ENCODE measurements at places on chromosomes 1 and 21.
A peak's percentile ranks its signal among the peaks of the same experiment; 100 is the strongest.

DNA sequence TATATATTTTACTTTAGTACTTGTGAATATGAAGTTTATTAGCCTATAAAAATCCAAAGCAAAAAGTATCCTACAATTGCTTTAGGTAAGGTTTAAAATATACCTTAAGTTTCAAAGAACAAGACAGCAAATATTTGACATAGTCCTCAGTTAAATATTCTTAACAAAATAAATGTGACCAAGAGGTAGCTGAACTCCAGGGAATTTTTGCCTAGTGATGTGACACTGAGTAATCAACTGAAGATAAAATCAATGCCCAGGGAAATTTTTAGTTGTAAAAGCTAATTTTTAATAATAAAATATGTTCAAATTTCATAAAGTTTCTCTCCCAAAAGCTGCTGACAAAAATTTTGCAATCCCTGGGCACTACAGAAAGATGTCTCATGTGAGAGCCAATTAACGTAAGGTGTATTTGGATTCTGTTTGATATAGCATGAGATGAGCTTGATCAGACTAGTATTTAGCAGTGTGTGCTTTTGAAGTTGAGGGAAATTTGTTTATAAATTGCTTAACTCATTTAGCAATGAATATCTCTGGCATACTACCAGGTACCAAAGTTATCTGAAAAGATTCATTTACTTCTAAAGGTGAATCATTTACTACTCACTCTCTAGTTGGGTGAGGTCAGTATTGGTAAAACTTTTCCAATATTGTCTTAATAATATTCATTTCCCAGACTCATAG, 80.2 kb upstream of the PALMD start:
- no peak for DNase-seq

GRCh38 chr1:229047161-229047839, 223.6 kb upstream of the RAB4A start:
- DNase-seq: no peak

DNA sequence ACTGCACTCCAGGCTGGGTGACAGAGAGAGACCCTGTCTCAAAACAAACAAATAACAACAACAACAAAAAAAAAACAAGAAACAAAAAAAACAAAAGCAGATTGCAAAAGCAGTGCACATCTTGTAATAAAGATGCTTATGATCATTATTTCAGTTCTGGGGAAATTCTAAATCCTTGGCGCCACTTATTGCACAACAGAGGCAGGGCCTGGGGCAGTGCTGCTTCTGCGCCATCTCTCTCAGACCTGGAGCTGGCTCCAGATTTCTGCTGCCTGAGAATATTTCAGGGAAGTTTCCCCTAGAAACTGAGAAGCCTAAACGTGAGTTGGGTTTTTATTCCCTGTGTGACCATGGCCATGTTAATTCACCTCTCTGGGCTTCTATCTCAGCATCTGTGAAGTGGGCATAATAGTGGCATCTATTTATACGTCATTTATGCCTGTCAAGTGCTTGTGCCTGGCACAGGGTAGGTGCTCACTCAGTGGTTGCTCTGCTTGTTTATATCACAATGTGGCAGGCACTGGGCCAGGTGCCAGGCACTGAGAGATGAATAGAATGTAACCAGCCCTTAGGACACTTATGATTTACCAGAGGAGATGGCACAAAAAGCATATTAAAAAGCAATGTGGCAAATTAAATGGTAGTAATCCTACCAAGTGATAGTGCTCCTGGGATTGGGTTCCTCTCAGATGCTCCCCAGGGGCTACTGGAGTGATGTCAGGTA, 67.9 kb downstream of the MDM4 start:
- DNase-seq: peak; percentile 30

GRCh38 chr1:55700359-55701130, 485.4 kb upstream of the USP24 start:
- DNase-seq: no peak

GRCh38 chr1:246969621-246970020, 37.9 kb upstream of the AHCTF1 start:
- no peak for DNase-seq

DNA sequence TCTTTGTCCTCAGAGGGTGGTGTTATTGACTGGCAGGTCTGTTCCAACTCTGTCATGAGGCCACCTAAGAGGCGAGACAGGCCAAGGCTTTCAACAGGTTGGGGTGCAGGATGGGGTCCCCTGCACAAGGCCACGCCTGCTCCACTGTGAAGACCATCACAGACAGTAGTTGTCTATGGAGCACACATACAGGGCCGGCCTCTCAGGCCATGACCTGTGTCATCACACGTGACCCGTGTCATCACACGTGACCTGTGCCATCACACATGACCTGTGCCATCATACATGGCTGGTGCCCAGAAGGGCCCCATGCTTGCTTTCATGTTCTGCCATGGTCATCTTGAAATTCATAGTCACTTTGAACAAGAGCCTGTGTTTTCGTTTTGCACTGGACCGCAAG, 91.9 kb downstream of the ARHGEF10L start:
- no peak for DNase-seq

DNA sequence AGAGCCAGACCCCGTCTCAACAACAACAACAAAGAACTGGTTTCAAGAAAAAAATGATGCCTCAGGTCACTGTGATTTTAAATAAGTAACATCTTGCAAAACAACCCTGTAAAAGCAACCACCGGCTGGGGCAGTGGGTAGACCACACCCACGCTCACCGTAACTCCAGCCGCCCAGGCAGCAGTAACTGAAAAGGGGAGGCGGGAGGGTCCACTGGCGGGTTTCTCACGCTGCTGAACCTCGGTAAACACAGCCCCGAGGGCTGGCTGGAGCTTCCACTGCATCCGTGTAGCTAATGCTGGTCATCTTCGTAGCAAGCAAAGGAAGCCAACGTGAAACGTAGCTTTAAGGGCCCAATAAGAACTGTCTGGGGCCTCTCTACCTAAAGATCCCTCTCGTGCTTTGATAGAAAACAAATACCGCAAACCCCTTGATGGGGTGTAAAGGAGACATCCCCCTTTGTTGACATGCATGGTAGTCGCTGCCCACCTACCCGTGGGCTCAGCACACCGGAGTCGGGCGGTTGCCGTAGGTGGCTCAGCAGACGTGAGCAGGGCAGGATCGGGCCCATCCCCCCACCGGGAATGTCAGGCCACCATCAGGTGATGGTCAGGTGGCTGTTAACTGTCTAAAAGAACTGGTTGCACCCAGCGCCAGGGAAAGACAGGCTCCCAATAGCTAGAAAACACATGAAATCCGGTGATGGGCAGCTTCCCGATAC, 4.2 kb downstream of the C1orf159 start:
- no peak for DNase-seq
